ENCODE measurements at places on chromosomes 1 and 21.

- DNase-seq: no peak
Observed at GRCh38 chr21:29875036-29875716, 64.6 kb downstream of the GRIK1 start.

- no peak for DNase-seq
Observed at GRCh38 chr1:115199416-115200132, 110.3 kb upstream of the TSPAN2 start.

DNA sequence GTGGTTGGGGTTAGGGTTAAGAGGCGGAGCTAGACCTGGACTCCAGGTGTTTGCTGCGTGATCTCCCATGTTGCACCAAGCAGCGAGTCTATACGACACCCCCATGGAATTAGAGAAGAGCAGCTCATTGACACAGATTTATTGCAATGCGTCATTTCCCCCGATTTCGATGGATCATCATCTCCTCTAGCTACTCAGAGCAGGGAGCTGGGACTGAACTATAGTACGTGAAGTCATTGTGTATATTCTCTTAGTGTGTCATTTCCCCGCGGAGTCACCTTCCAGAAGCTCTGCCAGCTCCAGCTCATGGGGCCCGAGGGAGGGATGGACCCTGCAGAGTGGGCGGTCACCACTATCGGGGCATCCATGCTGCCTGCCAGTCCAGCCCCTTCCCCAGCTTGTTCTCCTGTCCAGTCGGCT is 7.5 kb upstream of the C2CD2 start:
- no peak for DNase-seq

DNA sequence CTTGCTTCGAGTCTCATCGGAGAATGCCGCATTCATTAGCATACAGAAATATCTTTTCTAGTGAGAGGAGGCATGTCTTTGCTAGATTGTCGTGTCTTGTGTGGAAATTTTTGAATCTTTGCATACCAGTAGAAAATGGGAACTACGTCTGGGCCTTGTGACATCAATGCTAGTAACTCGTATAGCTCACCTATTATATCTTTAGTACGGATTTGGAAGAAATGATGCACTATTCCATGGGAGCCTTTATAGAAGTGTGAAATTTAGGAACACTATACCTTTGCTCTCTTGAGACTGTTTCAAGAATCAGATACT is 835 bp downstream of the UHMK1 start:
- DNase-seq: peak; percentile 58

DNA sequence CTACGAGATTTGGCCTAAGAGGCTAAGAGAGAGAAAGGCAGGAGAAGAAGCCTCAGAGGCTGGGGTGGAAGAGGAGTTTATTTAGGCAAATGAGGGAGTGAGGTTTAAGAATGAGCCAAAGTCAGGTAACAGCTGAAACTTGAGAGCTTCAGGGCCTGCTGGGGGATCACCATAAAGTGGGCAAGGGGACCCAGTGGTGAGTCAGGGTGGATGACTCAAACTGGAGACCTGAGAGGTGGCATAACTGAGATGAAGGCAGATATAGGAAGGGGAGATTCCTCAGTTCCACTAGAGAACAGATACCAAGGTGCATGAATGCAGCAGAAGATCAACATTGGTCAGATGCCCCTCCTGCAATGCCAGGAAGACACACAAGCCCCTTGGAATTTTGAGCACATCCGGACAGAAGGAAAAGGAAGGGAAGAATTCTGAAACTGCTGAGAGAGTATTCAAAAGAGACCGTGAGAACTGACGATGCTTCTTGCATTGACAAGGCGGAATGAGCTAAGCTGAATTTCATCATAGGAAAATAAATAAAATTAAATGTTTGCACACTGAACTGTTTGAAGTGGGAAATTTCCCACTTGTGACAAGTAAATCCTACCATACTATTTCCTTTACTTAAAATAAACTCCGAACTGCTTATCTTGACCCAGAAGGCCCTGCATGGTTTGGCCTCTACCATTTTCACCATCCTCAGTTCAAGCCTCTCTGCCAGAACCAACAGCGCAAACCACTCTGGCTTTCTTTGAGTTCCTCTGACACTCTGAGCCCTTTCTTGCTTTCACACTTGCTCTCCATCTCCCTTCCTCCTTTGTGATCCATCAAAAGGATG is 94.1 kb downstream of the NMNAT2 start:
- no peak for DNase-seq

DNA sequence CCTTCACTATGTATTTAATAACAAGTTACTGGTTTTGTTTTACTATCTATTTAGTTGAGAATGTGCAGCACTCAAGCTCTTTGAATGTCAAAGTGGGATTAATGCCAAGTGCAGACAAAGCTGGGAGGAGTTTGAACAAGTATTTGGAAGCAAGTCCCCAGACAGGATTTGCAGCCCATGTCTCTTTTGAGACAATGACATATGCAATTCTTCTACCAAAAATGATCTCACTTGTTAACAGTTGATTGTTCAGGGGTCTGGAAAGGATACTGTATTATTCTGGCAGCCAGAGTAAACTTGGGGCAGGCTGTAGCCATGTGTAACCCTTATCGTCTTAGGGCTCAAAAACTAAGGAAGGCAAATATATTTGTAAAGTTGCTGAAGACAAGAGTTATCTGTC is 15.8 kb downstream of the COLGALT2 start:
- DNase-seq: no peak

DNA sequence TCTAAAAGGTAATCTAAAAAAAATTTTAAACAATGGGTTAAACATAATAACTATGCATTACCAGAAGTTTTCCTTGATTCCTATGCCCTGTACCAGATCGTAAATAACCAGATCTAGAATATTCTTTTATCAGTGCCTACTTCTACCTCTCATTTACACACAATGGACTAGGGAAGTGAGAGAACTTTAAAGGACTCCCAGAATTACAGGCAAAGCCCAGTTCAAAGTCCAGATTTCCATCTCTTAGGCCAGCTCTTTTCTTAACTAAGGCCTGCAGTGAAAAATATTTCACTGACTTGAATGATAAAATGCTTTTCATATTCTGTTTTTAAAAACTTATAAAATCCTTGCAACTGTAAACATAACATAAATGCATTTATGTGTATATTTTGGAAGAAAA is 32.6 kb downstream of the ESRRG start:
- no peak for DNase-seq

DNA sequence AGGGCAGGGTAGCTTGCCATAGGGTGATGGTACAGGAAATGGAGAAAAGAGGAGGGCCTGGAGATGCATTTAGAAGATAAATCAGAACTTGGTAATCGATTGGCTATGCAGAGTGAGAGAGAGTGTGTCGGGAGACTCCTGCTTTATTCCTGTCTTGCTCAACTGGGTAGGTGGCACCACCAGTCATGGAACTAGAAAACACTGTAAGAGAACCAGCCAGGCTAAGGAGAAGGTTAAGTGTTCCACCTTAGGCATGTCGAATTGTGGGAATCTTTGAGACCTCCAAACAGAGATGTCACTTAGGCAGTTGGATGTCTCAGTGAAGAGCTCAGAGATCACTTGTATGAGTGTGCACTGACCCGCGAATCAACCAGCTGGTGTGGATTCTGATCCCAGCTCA is 28.7 kb upstream of the RD3 start:
- peak; percentile 22 for DNase-seq

GRCh38 chr1:156114919-156115513 is 505 bp downstream of the LMNA start:
- DNase-seq: no peak

GRCh38 chr1:203990118-203990517 is 82.8 kb upstream of the SOX13 start:
- no peak for DNase-seq

Data from Kasumi-1 (cell line).